ENCODE measurements at places on chromosomes 2 and 18. TPM values are rescaled to one million over a fixed set of nuclear protein-coding genes. Genes with fewer than 3 reads are reported as not detected.

Gene CXCR1
- total RNA-seq: not detected

Gene SOCS6
- total RNA-seq: 24.1 TPM

Gene OR6B2
- total RNA-seq: not detected

Gene CCDC148
- total RNA-seq: 2.4 TPM

Gene GPR45
- 0.22 TPM for total RNA-seq

Gene RBM43
- total RNA-seq: 4.8 TPM

Gene SERPINB10
- not detected for total RNA-seq

Gene GKN1
- not detected for total RNA-seq

Gene INPP1
- total RNA-seq: 11.3 TPM

Gene TMEFF2
- 0.41 TPM for total RNA-seq

Gene NHEJ1
- total RNA-seq: 10.8 TPM

Gene NEURL3
- total RNA-seq: 0.38 TPM

Gene ASPRV1
- total RNA-seq: 0.26 TPM

Gene SLC14A1
- not detected for total RNA-seq

Gene AFTPH
- total RNA-seq: 15.7 TPM

Gene CTAGE1
- total RNA-seq: 0.12 TPM

Gene TACR1
- total RNA-seq: not detected

Gene COLEC12
- total RNA-seq: 11.6 TPM

Gene RGPD4
- not detected for total RNA-seq

Gene NYAP2
- 0.19 TPM for total RNA-seq

Gene FN1
- 17,010 TPM for total RNA-seq

Gene VWA3B
- not detected for total RNA-seq

Gene DES
- total RNA-seq: 5.2 TPM
